Adipocyte (in vitro differentiated cells): ENCODE measurements at places on chromosomes 5 and 9.

GRCh38 chr5:61915646-61916045 is 390.4 kb upstream of the KIF2A start:
- DNase-seq = no peak

DNA sequence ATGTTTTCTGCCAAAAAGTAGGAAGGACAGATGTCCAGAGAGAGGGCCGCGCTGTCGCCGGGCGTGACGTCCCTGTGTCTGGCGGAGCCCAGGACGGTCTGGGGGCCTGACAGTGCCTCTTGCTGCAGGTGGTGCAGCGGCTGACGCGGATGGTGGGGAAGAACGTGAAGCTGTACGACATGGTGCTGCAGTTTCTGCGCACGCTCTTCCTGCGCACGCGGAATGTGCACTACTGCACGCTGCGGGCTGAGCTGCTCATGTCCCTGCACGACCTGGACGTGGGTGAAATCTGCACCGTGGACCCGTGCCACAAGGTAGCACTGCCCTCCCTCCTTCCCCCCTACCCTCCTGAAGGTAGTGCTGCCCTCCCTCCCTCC is 7.8 kb downstream of the NELFB start:
- no peak for DNase-seq

- peak; percentile 46 for DNase-seq
These were observed 22.5 kb downstream of the TICAM2 start for GRCh38 chr5:115579747-115580173.

- DNase-seq = peak; percentile 21
These were observed 4.7 kb upstream of the TMEM210 start for GRCh38 chr9:137176302-137177182.

GRCh38 chr5:162769019-162769418 is 668.4 kb upstream of the CCNG1 start:
- no peak for DNase-seq

DNA sequence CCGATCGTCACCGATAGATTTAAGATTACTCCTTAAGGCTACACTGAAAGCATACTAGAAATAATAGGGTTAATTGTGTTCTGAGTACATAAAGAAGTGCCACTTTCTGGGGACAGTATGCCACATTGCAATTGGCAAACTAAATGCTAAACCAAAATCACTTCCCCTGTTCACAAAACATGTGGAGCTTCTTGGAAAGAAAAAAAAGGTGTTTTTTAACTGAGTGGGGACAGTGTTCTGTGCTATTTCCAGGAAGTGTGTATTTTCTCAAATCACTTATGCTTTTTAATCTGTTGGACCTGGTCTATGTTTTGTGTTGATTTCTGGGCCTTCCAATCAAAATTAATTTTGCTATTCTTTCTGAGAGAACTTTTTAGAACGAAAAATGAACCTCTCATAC is 149.3 kb upstream of the MPDZ start:
- no peak for DNase-seq

DNA sequence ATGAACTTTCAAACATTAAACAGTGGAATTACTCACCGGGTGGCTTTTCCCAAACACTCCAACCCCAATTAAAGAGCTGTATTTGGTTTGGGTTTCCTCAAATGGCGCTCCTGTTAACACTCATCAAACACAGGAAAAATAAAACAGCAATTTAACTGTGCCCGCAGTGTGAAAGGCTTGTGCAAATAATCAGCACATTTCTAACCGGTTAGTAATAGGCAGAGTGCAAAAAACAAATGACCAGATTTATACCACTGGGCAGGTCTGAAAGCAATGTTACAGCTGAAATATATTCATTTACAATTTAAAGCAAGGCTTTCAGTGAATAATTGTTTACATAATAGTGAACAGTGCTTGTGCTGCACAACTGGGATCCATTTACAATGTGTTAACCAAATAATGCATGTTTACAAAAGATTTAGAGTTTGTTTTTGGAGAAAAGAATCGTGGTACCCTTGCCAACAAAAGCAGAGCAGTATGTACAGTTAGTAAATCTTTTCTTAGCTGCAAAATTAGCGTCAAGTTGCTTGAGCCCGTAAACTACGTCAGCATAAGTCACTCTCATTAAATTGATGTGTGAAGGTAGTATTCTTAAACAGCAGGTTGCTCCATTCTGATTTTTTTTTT is 662.9 kb upstream of the ZNF608 start:
- DNase-seq = peak; percentile 36

GRCh38 chr5:37966291-37966690 is 126.5 kb upstream of the GDNF start:
- DNase-seq = peak; percentile 57

- DNase-seq = no peak
These were observed 53.5 kb downstream of the SLC27A6 start for GRCh38 chr5:129018837-129019236.

GRCh38 chr5:172855597-172856292 is 21.7 kb downstream of the ERGIC1 start:
- DNase-seq = no peak

GRCh38 chr9:77960356-77961153 is 71.1 kb downstream of the GNAQ start:
- peak; percentile 57 for DNase-seq

- DNase-seq = no peak
These were observed 2.3 kb upstream of the PTGDS start for GRCh38 chr9:136974817-136975535.

DNA sequence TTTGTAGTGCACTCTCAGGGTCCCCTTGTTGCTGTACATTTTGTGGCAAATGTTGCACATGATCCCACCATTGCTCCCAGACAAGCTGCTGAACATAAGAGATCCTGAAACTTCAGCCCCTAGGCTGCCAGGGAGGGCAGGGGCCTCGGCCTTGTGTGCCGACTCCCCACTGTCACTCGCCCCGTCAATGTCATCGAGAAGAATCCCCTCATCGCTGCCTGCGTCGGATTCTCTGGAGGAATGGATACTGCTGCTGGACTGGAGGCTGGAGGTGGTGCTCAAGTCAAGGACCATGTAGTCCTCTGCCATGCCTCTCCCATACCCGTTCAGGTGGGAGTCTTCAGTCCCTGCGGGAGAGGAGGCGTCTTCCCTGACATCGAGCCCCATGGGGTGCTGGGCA is 451.3 kb downstream of the BNC2 start:
- no peak for DNase-seq

- no peak for DNase-seq
These were observed 33.5 kb upstream of the GRIA1 start for GRCh38 chr5:153456993-153457392.

- peak; percentile 33 for DNase-seq
These were observed 98.5 kb upstream of the ABCA1 start for GRCh38 chr9:105026451-105026850.

DNA sequence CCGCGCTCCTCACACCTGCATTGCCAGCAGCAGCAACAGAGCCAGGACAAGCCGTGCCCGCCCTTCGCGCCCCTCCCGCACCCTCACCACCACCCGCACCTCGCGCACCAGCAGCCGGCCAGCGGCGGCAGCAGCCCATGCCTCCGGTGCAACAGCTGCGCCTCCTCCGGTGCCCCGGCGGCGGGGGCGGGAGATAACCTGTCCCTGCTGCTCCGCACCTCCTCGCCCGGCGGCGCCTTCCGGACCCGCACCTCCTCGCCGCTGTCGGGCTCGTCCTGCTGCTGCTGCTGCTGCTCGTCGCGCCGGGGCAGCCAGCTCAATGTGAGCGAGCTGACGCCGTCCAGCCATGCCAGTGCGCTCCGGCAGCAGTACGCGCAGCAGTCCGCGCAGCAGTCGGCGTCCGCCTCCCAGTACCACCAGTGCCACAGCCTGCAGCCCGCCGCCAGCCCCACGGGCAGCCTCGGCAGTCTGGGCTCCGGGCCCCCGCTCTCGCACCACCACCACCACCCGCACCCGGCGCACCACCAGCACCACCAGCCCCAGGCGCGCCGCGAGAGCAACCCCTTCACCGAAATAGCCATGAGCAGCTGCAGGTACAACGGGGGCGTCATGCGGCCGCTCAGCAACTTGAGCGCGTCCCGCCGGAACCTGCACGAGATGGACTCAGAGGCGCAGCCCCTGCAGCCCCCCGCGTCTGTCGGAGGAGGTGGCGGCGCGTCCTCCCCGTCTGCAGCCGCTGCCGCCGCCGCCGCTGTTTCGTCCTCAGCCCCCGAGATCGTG is 517 bp downstream of the KCNN2 start:
- DNase-seq = peak; percentile 58

DNA sequence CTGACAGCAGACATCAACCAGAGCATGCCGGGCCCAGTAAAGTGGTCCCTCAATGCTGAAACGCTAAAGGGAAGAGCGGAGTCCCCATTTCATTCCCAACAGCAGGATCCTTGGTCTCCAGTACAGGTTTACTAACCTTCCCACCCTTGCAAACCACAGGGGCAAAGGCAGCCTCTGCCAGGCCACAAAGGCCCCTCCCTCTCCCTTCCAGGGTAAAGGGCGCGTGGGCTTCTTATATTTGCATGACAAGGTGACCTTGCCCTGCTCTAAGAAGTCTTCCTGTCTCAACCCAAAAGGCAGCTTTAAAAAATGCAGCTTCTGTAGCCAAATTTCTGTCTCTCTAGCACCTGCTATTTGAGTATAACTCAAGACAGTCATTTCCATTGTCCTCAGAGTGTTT is 131.5 kb upstream of the PTCH1 start:
- DNase-seq = no peak

DNA sequence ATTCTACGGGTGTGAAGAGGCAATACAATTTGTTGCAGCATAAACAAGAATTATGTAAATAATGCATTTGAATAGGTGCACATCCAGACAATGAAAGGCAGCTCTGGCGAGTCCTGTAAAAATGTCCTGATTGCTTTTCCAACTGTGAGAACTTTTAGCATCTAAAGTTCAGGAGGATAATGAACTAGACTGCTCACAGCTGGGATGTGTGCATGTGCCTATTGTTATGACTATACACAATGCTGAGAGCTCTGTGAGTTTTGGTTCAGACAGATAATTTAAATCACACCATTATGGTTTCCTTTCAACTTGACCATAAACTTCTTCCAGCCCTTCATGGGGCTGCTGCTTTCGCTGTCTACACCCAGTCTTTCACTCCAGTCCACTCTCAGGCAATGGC is 99.9 kb downstream of the PLK2 start:
- no peak for DNase-seq

DNA sequence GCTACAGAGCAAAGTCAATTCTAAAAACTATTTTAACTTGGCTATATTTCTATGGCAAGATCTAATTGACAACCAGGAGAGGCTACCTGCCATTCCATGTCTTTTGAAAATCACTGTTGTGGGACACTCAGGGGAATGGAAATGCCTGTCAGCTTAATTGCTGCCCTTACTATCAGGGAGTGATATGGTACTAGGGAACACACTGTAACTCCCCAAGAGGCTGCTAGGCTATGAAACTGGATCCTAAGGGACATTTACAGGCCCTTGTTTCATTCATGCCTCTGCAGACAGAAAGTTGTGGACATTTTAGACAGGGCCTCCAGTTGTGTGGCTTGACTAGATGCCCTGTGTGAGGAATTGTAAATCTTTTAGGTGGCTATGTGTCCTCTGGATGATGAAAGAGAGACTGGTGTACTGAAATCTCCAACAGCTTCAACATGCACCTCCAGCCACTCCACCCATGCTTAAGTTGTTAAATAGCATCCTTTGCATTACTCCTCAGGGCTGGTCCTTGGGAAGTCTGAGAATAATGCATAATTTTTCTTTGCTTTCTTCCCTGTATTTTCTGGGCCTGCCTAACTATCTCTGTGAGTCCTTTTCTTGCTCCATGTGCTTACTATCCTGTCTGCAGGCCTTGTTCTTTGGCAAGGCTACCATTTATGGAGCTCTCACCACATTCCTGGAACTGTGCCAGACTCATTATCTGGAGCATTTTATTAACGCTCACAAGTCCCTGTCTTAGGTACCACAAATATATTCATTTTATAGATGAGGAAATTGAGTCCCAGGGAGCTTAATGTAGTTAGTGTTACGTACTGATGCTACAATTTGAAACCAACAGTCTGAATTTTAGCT is 3.2 kb downstream of the MROH2B start:
- no peak for DNase-seq

DNA sequence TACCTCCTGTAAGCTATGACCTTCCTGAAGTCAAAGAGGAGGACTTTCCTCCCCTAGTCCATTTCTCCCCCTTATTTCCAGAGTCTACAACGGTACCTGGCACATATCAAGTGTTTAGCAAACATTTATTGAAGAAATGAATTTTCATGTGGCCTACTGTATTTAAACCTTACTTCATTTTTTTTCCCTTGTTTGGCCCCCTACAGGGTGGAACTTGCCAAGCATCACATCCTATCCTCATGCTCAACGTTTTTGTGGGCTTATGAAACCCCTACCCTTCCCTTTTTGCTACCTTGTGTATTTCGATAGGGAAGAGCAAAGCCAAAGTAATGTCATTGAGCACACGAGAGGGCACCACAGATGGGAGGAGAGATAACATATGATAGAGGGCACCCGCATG is 1857.8 kb upstream of the WWC1 start:
- DNase-seq = no peak

DNA sequence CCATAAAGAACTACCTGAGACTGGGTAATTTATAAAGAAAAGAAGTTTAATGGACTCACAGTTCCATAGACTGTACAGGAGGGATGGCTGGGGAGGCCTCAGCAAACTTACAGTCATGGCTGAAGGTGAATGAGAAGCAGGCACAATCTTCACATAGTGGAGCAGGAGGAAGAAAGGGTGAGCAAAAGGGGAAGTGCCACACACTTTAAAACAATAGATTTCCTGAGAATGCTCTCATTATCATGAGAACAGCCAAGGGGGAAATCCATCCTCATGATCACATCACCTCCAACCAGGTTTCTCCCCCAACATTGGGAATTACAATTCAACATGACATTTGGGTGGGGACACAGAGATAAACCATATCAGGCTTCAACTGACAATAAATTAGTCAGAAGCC is 664.9 kb downstream of the TAF11L14 start:
- no peak for DNase-seq

DNA sequence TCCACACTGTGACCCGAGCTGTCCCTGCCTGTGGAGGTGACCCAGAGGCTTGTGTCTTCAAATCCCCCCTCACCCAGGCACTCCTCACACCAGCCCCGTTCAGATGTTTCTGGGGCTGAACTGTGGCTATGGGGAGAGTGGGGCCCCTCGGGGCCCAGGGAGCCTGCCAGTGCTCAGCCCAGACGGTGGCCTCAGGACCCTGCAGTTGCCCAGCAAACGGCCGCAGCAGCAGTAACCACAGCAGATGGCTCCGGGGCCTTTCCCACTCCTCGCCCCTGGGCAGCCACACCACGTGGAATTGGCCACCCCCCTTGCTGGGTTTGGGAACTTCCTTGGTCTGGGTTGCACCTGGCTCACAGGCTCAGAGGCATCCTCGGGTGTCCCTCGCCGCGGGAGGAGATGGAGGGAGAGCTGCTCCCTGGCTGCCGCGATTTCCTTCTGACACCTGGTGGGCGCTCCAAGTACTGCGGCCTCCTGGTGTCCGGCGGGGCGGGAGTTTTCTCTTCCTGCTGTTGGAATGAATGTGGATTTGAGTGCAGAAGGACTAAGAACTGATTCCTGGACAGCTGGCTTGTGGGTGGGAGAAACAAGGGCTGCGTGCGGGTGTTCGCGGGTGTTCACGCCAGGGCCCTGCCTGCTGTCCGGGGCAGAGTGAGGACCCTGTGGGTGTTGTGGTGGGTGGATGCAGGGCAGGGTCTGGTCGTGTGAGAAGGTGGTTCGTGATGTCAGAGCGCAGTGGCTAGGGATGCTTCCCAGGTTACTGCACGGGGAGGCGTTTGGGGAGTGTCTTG is 97.5 kb downstream of the COL5A1 start:
- peak; percentile 68 for DNase-seq
